ENCODE measurements at places on chromosomes 4 and X.
A peak's percentile ranks its signal among the peaks of the same experiment; 100 is the strongest.

DNA sequence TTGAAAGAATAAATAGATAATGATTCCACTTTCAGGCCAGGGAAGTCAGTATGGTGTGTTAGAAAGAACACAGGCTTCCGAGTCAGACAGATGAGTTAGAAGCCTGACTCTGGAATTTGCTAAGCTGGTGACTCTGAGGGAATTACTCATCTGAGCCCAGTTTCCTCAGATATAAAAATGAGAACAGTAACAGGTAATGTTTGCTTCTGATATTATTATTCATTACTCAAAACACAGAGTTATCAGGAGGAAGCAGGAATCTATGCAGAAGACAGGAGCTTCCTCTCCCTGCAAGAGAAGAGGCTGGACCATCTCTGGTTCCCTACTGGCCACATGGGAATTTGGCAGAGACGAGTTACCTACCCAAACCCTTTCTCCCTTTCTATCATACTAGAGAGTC, 163.1 kb downstream of the EVC2 start:
- no peak for DNase-seq

- DNase-seq: no peak
Observed at GRCh38 chr4:176927664-176928063, 134.9 kb upstream of the VEGFC start.

- DNase-seq: no peak
Observed at GRCh38 chr4:25032126-25032525, 1.4 kb upstream of the LGI2 start.

- DNase-seq: no peak
Observed at GRCh38 chr4:2246384-2247127, 4.6 kb upstream of the HAUS3 start.

GRCh38 chr4:17912011-17912410, 101.2 kb downstream of the NCAPG start:
- DNase-seq: no peak

- no peak for DNase-seq
Observed at GRCh38 chr4:105022811-105023667, 123.6 kb upstream of the TET2 start.

- DNase-seq: no peak
Observed at GRCh38 chr4:1631136-1631535, 53.0 kb downstream of the FAM53A start.

GRCh38 chr4:176205299-176205698, 9.9 kb upstream of the SPATA4 start:
- DNase-seq: no peak

DNA sequence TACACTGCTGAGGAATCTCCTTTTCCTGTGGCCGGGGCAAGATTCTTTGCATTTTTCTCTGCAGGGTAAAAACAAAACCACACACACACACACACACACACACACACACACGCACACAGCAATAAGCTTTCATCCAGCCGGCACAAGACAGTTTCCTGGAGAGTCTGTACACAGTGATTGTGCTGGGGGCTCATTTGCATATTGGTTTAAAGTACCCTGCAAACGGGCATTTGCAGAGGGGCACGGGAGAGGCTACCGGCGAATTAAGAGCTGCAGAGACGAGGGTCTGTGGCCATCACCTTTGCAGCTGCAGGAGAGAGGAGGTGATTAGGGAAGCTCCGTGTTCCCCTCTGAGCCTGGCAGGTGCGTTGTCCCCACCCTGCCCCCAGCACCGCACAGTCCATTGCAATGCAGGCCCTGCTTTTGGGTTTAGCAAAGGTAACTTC, 219.9 kb downstream of the SHOX start:
- DNase-seq: no peak

DNA sequence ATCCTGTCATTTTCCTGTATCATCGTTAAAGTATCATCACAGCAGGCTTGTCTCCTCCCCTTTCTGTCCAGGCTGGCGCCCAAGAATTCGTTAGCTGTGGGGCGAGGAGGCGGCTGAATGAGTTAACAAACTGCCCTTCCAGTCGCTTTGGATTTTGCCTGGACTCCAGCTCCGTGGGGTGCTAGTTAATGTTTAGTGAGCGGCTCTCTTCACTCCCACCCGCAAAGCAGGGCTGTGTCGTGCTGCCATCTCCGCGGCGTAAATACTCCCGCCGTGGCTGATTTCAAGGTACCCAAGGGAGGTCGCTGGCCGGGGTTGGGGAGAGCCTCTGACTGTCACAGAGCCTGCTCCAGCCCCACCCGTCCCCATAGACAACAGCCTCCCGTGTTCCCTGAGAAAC, 44.9 kb upstream of the SPRY1 start:
- no peak for DNase-seq

DNA sequence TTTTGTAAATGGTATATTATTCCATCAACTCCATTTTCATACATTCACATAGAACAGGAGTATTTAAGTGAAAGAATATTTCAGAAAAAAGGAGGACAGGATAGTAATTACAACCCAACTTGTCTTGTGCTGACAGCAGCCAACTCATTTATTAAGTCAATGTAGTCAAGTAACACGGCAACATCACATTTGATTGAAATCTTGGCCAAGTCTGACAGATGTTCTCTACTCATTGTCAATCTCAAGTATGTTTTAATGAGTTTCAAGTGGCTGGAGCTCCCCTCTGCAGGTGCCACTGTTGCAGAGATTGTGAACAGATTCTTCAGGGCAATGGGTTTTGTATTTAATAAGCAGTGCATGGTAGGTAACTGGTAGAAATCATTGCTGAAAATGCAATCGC, 332.5 kb downstream of the C4orf33 start:
- peak; percentile 61 for DNase-seq

- no peak for DNase-seq
Observed at GRCh38 chr4:178165251-178165950, 723.2 kb upstream of the AGA start.

DNA sequence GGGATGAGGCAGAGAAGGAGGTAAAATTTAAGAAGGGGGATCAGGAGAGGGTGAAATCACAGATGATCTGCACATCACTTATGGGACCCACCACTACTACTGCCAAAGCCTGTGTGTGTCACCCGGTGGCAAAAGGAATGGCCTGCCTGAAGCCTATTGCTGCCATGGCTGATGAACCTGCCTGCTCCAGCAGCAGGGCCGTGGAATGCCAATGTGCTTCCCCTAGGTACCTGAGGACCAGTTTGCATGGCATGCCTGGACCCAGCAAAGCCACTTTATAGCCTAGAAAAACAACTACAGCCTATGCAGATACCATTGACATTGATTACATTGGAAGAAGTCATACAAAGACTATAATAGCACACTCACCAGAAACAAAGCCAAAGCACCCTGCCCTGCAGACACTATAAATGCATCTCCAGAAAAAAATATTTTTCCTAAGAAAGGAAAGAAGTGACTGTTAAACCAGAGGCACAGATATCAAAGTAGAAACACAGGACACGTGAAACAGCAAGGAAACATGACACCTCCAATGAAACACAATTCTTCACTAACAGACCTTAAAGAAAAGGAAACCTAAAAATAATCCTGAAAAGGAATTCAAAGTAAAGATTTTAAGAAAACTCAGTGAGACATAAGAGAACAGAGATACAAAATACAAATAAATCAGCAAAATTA, 680.7 kb upstream of the GRID2 start:
- no peak for DNase-seq

GRCh38 chr4:123463869-123464268, 67.3 kb downstream of the SPRY1 start:
- DNase-seq: no peak

- DNase-seq: no peak
Observed at GRCh38 chrX:8390771-8391170, 73.9 kb upstream of the VCX3B start.

GRCh38 chr4:108559068-108559793, 61.1 kb upstream of the RPL34 start:
- no peak for DNase-seq

GRCh38 chr4:153205757-153206156, 1.5 kb downstream of the TRIM2 start:
- DNase-seq: no peak

DNA sequence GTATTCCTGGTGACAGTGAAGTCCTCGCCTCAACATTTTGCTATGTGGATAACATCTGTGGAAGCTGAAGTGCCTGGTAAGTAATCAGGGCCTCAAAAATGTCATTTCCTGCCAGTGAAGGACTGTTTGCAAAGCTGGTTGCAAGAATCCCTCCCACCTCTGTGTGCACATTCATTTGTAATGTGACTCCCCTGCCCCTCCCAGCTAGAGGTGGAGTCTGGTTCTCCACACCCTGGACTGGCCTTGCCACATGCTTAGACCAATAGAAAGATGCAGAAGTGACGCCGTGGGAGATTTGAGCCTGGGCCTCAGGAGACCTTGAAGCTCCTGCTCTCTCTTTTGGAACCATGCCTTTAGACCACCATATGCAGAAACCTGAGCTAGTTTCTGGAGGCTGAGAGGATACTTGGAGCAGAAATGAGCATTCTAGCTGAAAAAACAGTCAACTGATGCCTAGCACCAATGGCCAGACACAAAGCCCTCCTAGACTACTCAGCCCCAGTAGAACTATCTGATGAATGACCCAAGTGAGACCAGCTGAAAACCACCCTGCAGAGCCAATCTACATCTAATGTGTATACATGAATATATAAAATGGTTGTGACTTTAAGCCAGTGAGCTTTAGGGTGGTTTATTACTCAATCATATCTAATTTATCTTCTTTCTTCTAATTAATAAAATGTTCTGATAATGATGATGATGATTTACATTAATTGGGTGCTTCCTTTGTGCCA, 47.8 kb upstream of the CRMP1 start:
- DNase-seq: no peak

DNA sequence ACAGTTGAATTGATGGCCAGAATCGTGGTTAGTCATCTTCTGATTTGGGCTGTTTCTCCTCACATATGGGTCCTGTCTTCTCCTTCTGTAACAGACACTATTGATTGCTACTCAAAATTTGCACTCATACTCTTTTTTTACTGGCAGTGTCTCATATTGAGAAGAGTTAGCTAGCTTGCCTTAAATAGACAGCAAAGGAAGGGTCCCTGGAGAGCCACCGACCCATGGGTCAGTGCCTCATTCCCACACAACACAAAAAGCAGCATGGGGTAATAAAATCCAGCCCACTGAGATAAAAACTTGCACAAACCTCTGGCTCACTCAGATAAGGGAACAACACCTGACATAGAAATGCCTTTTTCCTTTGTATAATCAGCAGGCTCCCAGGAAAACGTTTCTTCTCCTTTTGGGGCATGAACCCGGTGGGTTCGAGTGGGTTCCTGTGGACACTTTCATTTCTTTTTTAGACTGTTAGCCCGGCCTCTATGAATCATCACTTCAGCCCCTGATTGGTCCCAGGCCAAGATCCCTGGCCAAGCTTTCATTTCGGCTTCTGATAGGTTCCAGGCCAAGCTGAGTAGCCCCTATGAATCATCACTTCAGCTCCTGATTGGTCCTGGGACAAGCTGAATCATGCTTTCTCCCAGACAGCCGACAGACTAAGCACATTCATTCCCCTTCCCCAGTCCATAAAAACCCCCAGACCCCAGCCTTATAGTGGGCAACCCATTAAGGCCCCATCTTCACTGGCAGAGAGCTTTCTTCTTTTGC, 408.1 kb downstream of the DCAF12L2 start:
- no peak for DNase-seq

DNA sequence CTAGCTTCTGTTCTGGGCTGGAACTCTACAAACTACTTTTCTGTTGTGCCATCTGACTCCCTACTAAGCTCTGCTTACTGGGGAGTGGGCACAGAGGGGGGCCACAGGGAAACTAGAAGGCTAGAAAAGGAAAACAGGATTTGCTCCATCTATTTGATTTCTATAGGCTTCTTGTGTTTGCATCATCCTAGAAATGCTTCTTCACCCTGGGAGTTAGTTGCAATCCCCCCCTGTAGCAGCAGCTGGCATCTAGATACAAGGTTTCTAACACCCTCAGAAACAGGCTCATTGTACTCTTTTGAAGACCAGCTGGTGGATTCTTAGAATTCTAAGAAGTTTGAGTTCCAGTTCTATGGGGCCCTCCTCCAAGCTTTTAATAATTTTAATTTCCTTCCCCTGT, 213.4 kb downstream of the TMA16 start:
- no peak for DNase-seq

GRCh38 chr4:10715696-10716095, 31.1 kb upstream of the CLNK start:
- DNase-seq: peak; percentile 16

- DNase-seq: peak; percentile 39
Observed at GRCh38 chrX:35351795-35352483, 409.3 kb downstream of the FAM47B start.

DNA sequence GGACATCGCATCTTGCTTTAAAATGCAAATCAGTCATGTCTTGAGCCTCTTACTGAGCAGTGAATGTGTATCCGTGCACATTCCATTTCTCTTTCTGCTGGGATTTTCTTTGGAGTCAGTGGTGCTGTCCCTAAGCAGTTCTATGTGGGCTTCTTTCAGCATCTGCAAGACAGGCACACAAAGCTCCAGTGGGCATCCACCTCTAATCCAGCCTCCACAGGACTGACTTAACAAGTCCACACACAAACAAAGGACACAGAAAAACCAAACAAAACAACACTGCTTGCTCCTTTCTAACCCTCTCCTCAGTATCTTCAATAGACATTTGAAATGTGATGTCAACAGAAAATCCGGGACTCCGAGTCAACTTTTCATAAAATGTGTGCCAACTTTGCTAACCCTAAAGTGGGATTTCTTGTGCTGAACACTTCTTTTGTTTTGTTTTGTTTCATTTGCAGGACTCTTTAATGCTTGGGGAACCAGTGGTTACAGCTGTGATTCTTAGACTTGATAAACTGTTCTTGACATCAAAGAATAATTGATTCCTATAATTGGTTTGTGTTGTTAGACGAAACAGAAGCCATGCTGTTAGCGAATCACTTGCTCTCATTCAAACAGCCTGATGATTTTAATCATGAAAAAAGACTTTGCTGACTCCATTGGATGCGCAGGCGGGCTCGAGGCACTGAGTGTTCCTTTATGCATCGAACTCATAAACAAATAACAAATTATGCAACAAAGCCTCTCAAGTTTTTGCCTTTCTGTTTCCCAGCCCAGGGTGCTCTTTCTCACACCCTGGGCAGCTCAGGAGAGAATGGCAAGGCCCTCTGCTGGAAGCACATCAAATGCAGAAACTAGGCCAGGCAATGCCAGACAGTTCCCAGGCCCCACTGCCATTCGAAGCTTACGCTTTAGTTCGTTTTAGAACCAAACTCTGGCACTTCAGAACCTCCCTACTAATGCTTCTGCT, 20.1 kb downstream of the ETNPPL start:
- no peak for DNase-seq

DNA sequence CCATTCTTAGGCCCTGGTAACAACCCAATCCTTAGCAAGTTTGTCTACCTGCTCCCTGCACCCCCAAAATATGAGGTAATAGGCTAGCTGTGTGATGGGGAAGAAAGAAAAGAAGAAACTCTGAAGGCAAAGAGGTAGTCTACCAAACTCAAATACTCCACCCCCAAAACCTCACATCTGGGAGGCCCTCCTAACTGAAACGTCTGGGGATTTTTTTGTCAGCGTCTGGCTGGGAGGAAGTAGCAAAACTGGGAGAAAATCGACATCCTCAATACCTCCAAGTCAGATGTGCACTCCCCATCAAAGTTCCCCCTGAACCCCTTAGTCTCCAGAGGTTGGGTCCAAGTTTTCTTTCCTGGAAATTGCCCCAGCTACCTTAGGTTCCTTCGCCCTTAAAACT, 1.0 kb downstream of the LAMP2 start:
- DNase-seq: no peak

Measured in DMS 273 treated with DMSO at 0.1 percent for 48 hours (cell line).